ENCODE measurements at places on chromosomes 1 and 21.

- no peak for DNase-seq
Measured at GRCh38 chr1:25628741-25629421, 12.3 kb downstream of the MAN1C1 start.

- DNase-seq: no peak
Measured at GRCh38 chr21:36966821-36967768, 626 bp upstream of the HLCS start.

DNA sequence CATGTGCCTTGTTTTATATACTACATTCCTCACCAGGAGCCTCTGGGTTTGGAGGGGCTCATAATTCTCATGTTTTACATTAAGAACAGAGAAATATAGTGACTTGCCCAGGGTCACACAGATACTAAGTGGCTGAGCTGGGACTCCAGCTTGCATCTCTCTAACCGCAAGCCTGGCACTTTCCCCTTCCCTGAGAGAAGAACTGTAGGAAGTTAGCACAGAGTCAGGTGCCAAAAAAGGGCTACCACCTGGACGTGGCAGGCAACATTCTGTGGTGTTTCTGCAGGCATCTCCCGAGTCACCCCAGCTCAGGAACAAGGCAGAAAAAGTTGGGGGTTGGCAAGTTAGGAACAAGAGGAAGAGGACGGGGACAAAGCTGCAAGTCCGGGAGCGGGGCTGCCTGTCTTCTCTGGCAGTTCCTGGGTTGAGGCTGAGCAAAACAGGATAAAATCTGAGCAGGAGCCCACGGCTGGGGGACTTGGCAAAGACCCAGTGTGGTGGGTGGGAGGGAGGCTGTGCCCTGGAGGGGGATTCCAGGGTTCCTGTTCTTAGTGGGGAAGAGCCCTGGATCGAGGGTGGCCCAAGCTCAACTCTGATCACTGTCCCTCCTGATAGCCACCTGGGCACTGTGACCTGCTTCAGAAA, 9.8 kb downstream of the PLA2G5 start:
- DNase-seq: no peak

GRCh38 chr1:107116306-107116790, 24.5 kb upstream of the NTNG1 start:
- DNase-seq: no peak

DNA sequence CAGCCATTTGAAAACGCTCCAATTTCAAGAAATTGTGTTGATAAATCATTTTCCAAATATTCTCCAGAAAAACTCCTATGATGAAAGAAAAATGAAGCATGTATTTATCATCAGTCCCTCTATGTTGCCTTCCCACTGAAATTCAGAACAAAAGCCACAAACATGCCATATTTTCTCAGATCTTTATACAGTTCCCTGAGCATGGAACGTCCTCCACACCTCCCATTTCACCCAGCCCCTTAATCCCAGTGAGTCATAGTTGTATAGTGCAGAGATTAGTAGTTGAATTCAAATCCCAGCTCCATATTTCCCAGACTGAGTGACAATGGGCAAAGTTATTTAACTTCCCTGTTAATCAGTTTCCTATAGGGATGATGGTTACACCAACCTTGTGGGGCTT, 20.6 kb upstream of the NPL start:
- DNase-seq: no peak

- no peak for DNase-seq
Measured at GRCh38 chr1:27403931-27404330, 11.5 kb downstream of the GPR3 start.

- DNase-seq: no peak
Measured at GRCh38 chr1:85316321-85316720, 39.9 kb upstream of the BCL10 start.

- no peak for DNase-seq
Measured at GRCh38 chr1:52225174-52225573, 83.3 kb downstream of the ZFYVE9 start.

- DNase-seq: no peak
Measured at GRCh38 chr1:247300491-247301175, 31.0 kb downstream of the ZNF496 start.

GRCh38 chr1:234779160-234779538, 169.2 kb upstream of the IRF2BP2 start:
- DNase-seq: no peak

DNA sequence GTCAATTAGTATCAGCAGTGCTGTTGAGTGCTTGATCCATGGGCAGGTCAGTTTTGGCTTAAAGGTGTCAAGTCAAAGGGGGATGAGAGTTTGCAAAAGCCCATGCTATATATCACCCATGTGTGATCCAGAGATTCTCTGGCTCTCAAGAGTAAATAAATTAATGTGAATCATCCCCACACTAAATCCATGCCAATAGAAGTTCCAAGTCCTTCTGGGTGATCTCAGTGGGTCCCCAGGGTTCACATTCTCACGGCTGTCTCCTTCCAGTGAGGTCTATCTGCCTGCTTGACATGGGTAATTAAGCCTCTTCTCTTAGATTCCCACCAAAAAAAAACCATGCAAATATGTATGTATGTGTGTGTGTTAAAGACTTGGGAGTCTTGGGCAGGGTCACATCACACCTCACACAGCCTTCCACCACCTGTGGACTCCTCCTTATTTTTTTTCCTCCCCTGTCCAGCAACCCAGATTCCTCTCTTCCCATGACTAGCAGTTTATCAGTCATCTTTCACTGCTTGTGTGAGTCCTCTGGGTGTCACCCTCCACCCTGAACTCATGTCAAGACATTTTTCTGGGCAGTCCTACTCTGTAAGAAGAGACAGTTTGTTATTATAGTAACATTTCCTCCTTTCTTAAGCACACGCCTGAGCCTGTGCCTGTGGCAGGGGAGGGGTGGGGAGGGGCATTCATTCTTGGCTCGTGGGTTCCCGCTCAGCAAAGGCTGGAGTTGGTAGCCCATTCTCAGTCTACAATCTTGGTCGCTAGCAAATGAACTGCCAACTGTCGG, 14.3 kb upstream of the S100A11 start:
- no peak for DNase-seq

- no peak for DNase-seq
Measured at GRCh38 chr1:107477233-107477632, 336.4 kb downstream of the NTNG1 start.

GRCh38 chr1:156816561-156817328, at the start of gene SH2D2A:
Gene SH2D2A, minus strand, starts transcription at chr1:156816848. Its CDS starts 140 bp downstream, at chr1:156816708.
- DNase-seq: peak; percentile 78

- no peak for DNase-seq
Measured at GRCh38 chr1:1304331-1305299, 3.1 kb downstream of the ACAP3 start.

DNA sequence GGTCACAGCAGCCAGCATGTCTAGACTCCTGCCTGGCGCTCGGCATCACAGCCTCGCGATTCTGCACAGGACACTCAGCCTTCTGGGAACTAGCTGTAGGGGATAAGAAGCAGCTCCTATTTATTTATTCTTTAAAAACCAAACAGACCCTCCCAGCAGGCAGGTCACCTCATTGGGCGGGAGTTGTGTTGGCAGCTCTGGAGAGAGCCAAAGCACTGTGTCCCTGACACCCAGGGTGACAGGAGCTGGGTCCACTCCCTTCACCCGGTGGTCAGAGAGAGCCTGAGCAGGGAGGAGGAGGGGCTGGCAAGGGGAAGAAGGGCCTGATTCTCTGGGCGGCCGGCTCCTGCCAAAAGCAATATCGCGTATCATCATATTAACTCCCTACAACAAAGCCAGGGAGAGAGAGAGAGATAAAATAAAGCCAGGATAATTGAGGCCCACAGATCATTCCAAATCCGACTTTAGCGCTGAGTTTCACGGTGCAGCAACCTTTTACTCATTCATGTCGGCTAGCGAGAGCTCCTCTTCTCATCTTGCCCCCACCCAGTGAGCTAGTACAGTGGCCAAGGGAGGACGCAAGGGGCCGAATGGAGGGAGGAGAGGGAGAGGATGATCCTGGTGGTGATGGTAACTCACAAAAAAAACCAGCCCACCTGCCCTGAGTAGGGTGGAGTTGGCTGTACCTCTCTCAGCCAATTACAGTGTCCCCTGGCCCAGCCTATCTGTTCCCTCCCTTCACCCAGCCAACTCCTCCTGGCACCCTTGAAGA, 79.8 kb upstream of the IFFO2 start:
- DNase-seq: no peak

- DNase-seq: no peak
Measured at GRCh38 chr1:97812076-97812475, 108.8 kb downstream of the DPYD start.

DNA sequence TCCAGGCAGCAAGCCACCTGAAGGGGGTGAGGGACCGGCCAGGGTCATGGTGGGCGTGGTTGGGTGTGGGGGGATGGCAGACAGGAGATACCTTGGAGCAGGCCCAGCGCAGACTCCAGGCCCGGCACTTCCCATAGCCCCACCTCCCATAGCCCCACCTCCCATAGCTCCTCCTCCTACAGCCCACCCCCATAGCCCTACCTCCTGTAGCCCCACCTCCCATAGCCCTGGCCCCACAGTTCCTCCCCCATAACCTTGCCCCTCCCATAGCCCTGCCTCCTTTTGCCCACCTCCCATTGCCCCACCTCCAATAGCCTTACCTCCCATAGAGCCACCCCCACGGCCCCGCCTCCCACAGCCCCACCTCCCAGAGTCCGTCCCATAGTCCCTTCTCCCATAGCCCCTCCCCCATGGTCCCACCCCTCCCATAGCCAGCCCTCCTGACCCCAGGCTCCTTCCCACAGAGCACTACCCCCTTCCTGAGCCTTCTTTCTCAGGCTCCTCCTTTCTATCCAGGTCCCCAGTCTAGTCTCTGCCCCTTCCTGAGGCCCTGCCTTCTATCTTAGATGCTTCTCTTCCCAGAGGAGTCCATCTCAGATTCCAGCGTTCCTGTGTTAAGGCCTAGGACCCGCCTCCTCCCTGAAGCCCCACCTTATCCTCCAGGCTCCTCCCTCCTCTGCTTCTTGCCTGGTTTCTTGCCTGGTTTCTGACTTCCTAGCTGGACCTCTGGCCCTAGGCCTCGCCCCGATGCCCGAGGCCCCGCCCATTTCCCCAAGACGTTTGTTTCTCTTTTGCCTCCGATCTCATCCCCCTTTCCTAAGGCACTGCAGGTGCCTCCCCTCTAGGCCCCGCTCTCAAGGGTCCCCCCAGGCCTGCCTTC, 46.8 kb downstream of the PTPRU start:
- no peak for DNase-seq

- no peak for DNase-seq
Measured at GRCh38 chr1:215321802-215322201, 239.3 kb downstream of the KCNK2 start.
